HT-29 (cell line): ENCODE measurements at places on chromosomes 3 and 15.

DNA sequence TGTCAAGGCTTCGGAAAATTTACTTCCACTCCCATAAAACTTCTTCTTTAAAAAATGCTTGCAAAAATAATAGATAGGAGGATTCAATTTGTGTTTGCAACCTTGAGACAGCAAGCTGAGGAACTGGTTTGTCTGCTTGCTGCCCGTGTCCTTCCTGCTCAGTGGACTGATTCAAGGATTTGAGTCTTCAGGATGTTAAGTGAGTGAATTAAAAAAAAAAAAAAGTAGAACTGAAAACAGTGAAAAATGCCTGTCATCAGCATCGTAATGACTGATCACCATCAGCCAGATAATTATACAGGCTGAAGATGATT, 453.7 kb downstream of the FGF12 start:
- DNase-seq = no peak

DNA sequence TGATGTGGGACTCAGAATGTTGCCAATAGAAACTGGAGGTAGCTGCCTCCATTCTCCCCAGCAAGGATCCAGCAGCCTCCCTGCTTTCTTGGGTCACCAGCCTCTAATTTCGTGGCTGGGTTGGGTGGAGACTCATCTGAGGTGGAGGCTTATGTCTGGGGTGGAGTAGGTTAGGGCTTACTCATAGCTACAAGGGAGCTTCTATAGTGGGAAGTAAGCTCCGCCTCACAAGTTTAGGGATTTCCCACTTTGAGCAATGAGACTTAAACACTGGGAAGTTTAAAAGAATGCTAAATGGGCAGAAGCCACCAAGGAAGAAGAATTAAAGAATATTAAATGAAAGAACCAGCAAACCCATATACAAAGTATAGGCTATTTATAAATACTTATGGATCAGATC, 63.8 kb downstream of the GJD2 start:
- DNase-seq = no peak

DNA sequence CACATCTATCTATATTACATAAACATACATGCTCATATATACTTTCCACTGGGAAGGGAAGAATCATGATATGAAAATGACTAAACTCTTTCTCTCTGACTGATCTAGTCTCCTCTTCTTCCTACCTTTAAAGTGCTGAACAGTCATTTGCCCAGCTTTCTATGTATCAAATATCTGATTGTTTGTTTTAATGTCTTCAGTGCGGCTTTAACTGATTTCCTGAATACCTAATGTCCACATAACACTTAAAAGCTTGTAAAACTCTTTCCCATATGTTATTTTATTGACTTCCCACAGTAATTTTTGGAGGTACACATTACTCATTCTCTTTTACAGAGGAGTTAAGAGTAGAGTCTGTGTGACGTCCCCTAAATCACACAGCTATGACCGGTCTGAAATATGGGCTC, 28.2 kb downstream of the CPOX start:
- DNase-seq = no peak

DNA sequence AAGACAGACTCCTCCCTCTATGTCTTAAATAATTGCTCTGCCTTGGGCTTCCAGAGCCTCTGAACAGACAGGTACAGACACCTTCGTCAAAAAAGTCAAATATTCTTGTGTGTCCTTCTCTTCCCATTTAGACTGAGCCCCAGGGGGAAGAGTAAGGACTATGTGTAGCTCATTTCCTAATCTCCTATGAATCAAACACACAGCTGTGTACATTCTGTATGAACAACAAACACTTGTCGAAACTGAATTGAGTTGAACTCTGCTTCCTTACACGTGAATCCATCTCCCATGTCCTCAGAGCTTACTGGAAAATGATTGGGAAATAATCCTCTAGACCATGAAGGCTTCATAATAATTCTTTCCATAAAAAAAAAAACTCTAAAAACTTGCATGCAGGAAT, 80.8 kb downstream of the MOBP start:
- DNase-seq = no peak

DNA sequence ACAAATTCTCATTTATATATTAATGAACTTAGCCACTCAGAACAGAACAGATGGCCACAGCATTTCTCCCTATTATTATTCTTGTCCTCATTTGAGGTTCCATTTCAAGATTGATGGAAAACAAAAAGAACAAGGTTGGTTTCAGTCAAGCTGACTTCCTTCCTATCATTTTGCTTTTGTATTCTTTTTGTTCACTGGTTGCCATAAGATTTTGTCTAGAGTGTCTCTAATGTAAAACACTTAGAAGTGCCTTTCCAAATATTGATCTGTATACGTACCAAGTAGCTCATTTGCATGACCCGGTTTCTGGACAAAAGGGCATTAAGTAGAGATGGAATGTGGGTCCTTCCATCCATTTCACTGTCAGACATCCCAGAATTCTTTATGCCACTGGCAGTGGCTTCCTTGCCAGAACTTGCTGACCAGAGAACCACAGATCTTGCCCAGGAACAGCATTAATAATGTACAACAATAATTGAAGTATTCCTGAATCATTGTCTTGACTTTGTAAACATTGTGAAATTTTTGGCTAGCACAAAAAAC, 63.8 kb downstream of the PEX5L start:
- no peak for DNase-seq

DNA sequence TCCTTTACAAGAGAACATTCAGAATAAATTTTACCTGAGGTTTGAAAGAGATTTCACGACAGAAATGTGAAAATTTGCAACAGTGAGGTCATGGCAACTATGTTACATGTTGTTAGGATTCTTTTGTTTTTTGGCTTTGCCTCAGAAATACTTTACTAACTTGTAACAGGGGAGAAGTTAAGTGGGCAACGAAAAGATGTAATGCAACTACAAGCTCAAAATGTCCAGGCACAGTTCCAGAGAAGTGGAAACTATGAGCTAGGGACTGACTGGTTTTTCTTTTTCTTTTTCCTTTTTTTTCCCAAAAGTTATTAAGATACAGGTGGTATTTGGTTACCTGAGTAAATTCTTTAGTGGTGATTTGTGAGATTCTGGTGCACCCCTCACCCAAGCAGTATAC, 111.5 kb upstream of the PPP2R3A start:
- no peak for DNase-seq

GRCh38 chr3:144289057-144289456, 317.4 kb downstream of the DIPK2A start:
- no peak for DNase-seq

- DNase-seq = peak; percentile 79
Measured at GRCh38 chr15:57667171-57667849, 39.2 kb upstream of the POLR2M start.

- no peak for DNase-seq
Measured at GRCh38 chr3:152314677-152315353, 46.1 kb downstream of the MBNL1 start.

DNA sequence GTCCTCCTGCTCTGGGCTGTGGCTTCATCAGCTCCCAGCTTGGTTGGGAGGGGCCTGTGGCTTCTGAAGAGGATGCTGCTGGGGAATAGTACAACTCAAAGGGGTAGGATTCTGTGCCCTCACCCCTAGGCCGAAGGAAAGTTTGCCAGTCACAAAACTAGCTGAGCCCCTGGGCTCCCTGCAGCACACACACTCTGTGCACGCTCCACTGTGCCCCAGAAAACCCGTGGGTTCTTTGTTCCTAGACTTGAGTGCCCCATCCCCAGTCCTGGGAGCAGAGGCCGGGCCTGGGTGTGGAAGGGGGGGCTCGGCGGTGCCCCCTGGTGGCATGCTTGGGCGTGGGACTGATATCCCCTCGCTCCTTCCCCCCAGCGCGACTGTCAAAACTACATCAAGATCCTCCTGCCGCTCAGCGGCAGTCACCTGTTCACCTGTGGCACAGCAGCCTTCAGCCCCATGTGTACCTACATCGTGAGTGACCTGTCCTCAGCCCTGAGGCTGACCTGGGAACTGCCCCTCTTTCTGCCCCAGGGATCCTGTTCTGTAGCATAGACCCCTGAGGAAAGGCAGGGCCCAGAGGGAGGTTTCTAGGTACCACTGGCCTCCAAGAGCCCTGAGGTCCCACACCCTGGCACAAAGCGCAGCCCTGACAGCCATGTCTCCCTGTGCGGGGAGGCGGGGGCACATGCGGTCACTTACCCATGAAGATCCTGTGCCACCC, 14.2 kb downstream of the CIB1 start:
- peak; percentile 48 for DNase-seq

DNA sequence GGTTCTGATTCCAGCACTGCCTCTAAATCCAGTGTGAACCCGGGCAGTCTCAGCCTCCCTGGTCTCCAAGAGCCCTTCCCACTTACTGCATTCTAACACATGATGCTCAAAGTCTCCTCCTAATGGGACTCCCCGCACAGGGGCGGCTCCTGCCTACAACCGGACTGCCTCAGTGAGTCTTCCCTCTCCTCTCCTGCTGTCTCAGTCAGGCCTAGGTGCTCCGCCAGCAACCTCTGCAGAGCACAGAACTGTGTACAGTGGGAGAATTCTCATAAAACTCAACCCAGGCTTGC, 28.9 kb downstream of the TBC1D2B start:
- no peak for DNase-seq

- no peak for DNase-seq
Measured at GRCh38 chr3:27354588-27355203, 14.5 kb downstream of the NEK10 start.

DNA sequence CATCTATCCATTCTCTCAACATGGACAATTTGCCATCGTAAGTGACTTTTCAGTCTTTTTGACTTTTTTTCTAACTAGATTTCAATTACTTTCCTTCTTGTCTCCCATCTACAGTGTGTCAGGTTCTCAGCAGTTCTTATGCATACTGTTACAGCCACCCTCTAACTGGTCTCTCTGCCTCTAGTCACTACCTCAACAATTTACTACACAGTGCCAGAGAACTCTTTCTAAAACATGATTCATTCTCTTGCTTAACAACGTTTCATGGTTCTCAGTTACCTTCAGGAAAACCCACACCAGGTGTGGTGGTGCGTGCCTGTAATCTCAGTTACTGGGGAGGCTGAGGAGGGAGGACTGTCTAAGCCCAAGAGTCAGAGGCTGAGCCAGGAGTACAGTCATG, 95.4 kb downstream of the DIPK2A start:
- DNase-seq = no peak

DNA sequence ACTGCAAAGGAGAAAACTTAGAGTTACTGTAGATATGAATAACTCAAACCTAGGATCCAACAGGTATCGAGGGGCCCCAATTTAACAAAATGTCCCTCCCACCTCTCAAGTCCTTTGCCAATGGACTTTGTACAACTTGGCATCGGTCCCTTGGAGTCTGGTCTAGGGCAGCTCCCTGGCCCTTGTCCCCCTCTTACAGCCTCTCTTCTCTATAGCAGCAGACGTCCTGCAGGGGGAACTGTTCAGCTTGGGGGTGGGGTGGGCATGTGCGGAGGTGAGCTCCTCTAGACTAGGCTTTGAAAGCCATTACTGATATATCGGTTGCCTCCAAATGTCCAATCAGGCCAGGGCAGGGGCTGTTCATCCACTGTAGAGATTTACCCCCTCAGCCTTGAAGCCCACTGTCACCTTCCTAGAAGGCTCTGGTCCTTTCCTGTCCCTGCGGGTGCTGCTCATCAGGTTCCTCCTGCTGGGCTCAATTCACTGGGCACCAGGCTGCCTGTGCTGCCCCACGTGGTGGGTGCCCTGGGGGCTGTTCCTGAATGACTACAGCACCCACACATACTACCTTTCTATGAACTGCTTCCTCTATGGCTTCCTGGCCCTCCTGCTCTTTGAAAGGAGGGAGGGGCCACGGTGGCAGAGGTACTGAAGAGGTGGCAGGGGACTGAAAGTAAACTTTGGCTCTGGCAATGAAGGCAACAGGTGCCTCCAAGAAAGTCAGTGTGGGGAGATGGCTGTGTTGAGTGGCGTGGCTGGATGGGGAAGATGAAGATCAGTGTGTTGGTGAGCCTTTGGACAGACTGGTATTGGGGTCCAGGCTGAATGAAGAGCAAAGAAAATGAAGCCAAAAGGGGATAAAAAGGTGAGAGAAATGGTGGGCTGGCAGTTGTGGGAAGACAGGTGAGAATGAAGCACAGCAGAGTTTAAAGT, 78.8 kb upstream of the MEX3B start:
- DNase-seq = no peak

- peak; percentile 85 for DNase-seq
Measured at GRCh38 chr15:70902107-70902506, 9.5 kb downstream of the LRRC49 start.

DNA sequence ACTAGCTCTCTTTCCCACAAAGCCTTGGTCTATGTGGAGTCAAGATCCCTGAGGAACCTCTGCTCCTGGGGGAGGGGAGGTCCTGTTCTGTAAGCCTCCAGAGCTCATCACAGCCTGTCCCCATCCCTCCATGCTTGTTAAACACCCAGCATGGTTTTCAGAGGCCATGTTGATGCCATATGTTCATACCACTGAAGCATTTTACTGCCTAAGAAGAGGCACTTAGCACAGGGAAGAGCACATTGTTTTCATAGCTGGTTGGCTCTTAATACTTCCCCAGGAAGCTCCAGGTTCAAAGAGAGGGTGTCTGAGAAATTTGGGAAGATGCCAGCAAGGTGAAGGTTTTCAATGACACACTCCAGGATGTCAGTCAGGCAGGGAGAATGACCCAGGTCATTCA, 25.6 kb downstream of the CPNE4 start:
- no peak for DNase-seq

DNA sequence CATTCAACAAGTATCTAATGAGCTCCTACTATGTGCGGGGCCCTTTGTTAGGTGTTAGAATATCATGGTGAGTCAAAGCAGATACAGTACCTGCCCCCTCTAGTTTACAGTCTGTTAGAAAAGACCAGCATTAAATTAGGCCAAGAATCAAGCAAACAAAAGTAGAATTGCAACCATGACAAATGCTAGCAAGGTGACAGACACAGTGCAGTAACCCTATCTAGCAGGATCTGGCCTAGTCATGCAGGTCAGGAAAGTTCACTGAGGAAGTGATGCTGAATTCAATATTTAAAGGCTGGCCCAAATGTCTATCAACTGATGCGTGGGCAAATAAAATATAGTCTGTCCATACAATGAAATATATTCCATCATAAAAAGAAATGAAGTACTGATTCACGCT, 200.7 kb downstream of the RORA start:
- no peak for DNase-seq

DNA sequence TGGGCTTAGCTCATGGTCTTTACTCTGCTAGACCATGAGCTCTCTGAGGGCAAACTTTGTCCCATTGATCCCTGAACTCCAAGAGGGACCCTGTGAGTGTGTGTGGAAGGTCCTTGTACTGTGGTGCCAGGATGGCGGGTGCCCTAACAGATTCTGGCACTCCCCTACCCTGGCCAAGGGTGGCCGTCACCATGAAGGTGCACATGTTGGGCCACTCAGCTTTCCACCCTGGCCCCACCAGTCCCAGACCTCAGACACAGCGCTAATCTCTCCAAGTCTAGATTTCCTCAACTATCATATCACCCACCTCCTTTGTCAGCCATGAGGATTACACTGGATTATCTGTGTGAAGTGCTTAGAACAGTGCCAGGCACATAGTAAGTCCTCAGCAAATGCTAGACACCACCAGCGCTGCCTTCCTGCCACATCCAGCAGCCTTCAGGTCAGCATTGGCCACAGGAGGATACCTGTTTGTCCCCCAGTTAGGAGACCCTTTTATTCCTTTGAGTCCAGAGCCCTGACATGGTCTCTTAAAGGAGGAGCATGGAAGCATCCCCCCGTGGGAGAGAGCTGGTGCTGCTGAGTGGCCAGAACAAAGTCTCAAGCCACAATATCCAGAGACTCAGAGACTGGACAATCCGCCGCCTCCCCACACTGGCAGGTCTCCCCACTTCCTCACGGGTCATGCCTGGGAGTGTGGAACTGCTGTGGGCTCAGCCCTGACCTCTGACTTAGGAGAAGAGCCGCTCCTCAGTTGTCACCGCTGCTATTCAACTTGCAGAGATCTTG, 44.5 kb upstream of the SLCO2A1 start:
- DNase-seq = no peak
